Activated CD4-positive, alpha-beta T cell treated with anti-CD3 and anti-CD28 coated beads, Interleukin-2, amount 50 U/mL, for 48 hours (primary cell): ENCODE measurements at places on chromosomes 16 and 17.

DNA sequence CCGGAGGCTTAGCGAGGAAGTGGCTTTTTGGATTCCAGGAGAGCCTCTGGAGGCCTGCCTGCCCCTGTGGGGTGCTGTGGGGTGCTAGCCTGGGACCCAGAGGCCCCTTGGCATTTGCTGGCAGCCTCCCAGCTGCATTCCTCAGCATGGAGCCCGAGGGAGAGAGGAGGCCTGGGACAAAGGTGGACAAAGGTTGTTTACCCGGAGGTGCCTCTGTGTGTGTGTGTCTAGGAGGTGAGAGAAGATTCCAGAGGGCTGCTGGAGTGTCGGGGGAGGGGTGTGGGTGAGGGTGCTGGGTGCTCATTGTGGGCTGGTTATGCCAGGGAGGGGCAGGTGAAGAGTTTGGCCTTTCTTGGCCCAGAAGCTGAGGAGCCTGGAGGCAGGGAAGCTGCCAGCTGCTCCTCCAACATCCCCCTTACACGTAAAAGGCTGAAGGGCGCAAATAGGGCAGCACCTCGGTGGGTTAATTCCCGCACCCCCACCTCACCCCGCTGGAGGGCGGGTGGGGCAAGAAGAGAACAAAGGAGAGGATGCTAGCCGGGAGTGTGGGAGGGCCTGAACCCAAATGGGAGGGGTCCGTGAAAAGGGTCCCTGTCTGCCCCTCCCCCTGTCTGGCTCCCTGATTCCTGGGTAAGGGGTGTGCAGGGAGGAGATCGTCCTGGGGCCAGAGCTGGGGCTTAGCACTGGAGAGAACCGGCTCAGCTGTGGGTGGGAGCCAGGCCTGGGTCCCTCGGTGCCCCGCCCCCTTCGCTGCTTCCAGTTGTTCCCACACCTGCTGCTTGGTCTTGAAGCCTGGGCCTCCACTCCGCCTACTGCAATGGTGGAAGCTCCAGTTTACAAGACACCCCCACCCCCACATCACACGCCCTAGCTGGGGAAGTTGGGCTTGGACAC, 9.9 kb downstream of the HEXIM2 start:
- no peak for DNase-seq

DNA sequence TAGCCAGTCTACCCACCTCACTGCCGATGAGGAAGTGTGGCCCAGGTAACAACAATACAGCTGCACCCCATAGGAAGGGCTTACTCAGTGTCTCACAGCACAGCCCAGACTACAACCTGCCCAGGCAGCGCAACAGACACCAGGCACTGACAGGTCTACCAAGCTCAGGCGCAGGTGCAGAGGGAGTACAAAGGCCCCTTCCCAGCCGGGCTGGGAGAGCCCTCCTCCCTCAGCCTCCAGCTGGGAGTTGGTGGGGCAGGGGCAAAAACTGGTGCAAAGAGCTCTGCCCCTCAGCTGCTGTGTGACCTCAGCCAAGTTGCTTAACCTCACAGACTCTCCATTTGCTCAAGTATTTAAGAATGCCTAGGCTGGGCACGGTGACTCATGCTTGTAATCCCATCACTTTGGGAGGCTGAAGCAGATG, 112.6 kb upstream of the LHX1 start:
- no peak for DNase-seq

DNA sequence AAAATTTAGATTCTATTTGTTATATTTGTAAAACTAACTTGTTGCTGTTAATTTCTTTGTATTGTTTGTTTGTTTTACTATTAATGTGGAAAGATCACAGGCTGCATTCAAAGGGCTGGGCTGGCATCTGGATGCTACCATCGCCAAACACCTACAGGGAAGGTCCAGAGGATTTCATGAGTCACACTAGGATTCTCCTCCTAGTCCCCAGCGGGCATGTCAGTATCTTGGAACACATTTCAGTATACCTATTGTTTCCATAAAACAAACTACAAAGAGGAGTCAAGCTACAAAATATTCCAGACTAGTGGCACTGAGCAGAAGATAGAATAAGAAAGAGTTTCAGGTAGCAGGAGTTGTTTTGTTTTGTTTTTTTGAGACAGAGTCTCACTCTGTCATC, 55.3 kb downstream of the NOG start:
- DNase-seq, result no peak

GRCh38 chr16:3106205-3106928, 6.0 kb upstream of the ZNF205 start:
- DNase-seq, result peak; percentile 95

GRCh38 chr17:3539881-3540540, 17.6 kb downstream of the TRPV3 start:
- no peak for DNase-seq

DNA sequence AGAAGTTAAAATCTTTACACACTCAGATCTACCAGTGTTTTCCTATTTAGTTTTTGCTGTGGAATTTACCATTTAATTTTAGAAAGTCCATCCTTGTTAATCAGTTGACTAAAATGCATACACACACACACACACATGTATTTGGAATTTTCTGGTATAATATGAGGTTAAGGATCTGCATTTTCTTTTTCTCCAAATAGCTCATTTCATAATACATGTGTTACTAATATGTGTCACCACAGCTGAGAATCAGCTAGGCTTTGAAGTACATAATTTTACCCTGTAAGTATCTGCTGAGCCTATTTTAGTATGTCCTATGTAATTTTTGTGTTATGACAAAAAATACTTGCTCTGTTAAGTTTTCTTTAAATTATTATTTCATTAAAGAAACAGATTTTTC, 143.2 kb downstream of the PHKB start:
- DNase-seq, result no peak

DNA sequence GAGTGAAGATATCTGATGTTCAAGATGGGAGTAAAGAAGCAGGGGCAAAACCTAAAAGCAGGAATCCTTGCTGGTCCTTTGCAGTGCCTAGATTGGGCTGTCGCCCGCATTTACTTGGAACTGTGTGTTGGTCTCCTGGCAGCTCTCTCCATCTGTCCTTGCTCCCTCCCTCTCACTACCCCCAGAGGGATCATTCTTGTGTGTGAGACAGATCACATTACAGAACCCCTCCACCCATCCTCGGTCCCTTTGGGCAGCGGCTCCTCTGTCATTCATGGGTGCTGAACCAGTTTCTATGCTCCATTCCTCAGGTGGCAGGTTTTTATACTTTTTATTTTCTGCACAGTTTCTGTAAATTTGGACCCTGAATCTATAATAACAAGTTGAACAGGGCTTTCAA, 99.4 kb upstream of the MYOCD start:
- no peak for DNase-seq
